Aorta (tissue), 5 donors: ENCODE measurements at places on chromosomes 13 and 19. TPM values are rescaled to one million over a fixed set of nuclear protein-coding genes. Genes with fewer than 3 reads are reported as not detected.

DNA sequence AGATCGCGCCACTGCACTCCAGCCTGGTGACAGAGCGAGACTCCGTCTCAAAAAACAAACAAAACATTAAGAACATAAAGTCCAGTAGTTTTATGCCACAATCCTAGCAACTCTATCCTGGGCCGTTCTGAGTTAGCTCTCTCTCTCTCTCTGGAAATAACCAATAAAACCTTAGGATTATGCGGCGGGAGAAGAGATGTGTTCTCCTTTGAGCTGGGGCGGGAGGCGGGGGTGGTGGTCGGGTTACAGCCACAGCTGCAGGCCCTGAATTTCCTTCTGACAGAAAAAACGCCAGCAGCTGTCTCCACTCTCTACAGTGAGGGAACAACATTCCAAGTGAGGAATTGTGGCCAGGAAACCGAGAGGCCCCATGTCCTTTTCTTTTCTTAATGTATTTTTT is 9.1 kb upstream of the PNMA8A start:
- DNase-seq, result no peak
- H3K4me3 ChIP-seq, result no peak overlapping the region
- H3K4me1 ChIP-seq, result no peaks in the 10 kb centered on the region
- no peaks in the 10 kb centered on the region for H3K27me3 ChIP-seq

DNA sequence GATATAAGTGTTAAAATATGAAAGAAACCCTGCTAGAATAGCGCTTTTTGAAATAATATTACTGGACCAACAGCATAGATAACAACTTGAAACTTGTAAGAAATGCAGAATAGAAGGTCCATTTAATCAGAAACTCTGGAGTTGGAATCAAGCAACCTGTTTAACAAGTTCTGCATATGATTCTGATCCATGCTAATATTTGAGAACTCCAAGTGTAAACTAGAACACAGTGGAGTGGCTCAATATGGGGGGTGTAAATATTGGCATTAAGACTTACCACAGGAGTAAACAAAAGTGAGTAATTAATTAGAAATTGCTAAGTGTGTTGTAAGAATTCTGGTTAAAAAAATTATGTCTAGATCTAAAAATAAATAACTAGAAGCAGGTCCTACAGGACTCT is 151.2 kb downstream of the SLITRK1 start:
- DNase-seq, result no peak
- no peak overlapping the region for H3K27ac ChIP-seq
- H3K36me3 ChIP-seq, result no peaks in the 10 kb centered on the region
- H3K4me1 ChIP-seq, result no peaks in the 10 kb centered on the region
- no peak overlapping the region for H3K4me3 ChIP-seq

- DNase-seq, result no peak
- no peaks in the 10 kb centered on the region for H3K36me3 ChIP-seq
- no peaks in the 10 kb centered on the region for H3K27me3 ChIP-seq
- no peaks in the 10 kb centered on the region for H3K4me1 ChIP-seq
- no peak overlapping the region for H3K27ac ChIP-seq
Observed at GRCh38 chr19:8612807-8613171, 2.3 kb upstream of the ADAMTS10 start.

Gene TSHZ3
- 20.6 TPM for total RNA-seq
